GM04503 (cell line): ENCODE measurements at places on chromosomes 2 and 18.

DNA sequence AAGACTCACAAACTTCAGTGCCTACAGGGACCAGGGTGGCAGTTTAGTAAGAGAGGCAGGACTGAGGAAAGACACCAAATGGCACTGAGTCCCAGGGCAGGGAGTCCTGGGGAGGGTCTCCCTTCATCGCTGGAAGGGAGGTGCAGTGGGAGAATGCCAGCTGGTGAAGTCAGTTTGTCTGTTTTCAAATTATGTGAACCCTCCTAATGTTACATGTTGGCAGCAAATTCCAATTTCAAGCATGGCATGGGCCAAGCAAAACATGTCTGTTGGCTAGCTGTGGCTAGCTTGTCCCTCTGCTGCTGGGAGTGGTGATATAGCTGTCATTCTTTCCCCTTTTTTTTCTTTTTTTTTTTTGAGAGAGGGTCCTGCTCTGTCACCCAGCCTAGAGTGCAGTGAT lies 55.9 kb upstream of the HAAO start:
- DNase-seq: no peak

- DNase-seq: no peak
Observed at GRCh38 chr2:161571051-161571429, 53.2 kb upstream of the SLC4A10 start.

DNA sequence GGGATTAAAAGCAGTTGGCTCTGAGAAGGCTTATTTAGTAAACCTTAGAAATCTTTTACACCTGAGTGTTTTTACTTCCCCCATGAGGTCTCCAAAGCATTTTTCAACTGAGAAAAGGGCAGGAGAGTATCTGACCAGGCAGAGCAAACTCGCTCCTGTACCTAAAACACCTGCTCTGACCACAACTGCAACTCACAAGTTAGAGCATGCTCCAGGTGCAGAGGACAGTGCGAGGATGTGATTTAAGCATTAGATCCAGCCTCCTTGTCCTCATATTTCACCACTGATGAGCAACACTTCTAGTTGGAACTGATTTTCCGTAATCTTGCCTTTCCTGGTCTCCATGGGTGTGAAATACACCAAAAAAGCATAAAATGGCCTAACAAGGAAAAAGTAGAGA lies 34.5 kb upstream of the TBC1D8 start:
- no peak for DNase-seq

GRCh38 chr2:110958346-110959119 lies 162.2 kb upstream of the BCL2L11 start:
- no peak for DNase-seq

- no peak for DNase-seq
Observed at GRCh38 chr2:64656379-64656778, 2.7 kb upstream of the SERTAD2 start.

DNA sequence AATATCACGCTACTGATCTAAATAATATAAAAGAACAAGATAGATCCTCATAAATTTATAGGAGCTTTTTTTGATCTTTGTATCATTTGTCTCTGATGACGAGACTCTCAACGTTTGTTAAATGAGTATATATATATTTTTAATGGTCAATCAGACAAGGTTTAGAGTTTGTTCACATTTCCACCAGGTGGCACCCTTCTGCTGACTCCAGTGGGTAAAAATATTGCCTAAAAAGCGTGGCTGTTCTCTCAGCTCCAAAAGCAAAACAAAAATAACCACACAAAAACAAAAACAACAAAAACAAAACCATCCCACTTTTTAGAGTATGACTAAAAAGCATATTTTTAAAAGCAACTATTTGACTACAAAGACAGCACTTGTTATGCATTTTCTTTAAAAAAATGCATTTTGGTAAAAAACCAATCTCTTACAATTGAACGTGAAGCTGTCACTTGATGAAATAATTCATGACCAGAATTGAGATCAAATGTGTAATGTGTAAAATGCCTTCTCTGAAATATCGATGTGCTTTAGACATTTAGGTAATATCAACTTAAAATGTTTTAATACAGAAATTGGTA lies 723.2 kb downstream of the DPP10 start:
- no peak for DNase-seq

GRCh38 chr2:109126501-109126860 lies 2.5 kb upstream of the SH3RF3 start:
- peak; percentile 55 for DNase-seq

DNA sequence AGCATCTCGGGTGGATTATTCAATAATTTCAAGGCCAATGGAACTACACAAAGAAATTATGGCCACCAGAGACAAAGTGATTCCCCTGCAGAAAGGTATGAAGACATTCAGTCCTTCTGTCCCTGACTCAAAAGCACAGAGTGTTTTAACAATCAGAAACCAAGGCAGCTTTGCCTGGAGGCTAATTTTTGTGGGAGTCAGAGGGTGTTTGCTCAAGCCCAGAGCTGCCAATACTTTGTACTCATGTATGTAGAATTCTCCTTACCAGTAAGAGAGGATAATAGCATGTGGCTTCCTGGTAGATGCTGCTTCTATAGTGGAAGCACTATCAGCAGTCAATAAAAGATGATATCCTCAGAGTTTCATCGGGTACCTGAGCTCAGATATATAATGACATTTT lies 178.4 kb downstream of the KCNE4 start:
- no peak for DNase-seq

- no peak for DNase-seq
Observed at GRCh38 chr18:3449512-3450011, 410 bp upstream of the TGIF1 start.

GRCh38 chr2:219483451-219484342 lies 15.0 kb upstream of the GMPPA start:
- no peak for DNase-seq

DNA sequence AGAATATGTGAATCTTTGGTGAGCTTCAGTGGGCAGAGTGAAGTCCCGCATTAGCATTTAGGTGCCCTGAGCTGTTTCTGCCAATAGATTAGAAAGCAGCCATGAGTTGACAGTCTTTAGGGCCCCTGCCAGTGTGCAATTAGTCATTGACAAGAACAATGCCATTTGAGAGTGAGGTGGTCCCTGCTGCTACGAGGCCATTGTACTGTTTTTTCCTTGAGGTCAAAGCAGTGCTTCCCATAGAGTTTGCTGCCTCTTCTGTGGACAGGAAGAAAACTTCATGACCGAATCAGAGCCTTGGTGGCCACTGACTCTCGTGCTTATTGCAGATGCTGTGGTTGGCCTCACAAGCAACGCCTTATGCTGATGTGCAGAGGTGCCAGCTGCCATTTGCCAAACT lies 102.7 kb downstream of the SH3BP4 start:
- DNase-seq: no peak

- DNase-seq: no peak
Observed at GRCh38 chr18:37476611-37477295, 88.8 kb downstream of the CELF4 start.

DNA sequence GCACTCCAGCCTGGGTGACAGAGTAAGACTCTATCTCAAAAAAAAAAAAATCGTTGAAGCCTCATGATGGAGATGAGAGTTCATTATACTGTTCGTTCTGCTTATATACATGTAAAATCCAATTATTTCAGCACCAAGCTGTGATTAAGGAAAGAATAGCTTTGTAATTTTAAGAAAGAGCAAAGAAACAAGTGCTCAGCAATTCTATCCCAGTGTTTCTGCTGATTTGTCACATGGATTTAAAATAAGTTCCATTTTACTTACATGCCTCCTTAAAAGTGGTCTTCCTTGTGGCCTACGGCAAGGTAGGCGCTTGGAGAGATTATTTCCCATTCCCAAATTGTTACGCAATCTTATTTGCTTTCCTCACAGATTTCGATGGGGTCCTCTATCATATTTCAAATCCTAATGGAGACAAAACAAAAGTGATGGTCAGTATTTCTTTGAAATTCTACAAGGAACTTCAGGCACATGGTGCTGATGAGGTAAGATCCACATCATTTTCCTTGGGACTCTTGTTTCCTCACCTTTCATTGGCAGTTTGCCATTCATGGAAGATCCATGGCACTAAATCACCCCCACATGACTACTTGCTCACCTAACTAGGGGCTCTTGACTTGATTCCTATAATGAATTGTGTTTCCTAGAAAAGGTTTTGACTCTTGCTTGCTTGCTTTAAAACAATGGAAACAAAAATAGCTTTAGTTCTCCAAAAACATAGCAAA lies 11.5 kb downstream of the ARPC2 start:
- no peak for DNase-seq

DNA sequence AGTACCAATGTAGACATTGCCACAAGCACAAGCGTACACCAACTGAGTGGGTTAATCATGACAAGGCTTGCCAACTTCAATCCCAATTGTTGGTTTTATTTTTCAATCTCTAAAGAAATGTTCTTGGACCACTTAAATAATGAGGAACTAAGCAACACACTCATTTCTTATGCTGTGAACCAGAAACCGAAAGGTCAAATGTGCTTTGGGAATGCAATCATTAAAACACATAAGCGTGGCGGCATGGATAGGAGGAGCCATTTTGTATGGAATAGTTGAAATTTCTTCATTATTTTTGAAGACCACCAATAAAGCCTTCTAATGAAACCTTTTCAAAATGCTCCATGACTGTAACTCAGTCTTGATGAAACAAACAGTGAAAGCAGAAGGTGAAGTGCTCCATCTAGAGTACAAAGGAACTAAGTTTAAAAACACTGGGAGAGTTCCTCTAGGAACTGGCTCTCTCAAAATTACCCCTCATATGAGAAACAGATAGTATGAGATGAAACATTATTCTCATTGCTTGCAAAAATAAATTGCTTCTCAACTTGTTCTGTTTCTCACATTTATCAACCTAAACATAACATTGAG lies 113.2 kb upstream of the CHST9 start:
- DNase-seq: no peak

- peak; percentile 49 for DNase-seq
Observed at GRCh38 chr2:61017556-61018317, at the start of the genes PEX13 and PUS10. Gene PEX13, plus strand, starts transcription at chr2:61017720. Its CDS starts 40 bp downstream, at chr2:61017760. Gene PUS10, minus strand, starts transcription at chr2:61018255. Its CDS starts 6,365 bp downstream, at chr2:61011890.
